NCI-H1417 (cell line): ENCODE measurements at places on chromosomes 12 and 14.

- no peak for DNase-seq
Measured at GRCh38 chr12:42704810-42705401, 115.4 kb upstream of the PRICKLE1 start.

GRCh38 chr12:120853188-120853587 lies 51.0 kb downstream of the SPPL3 start:
- DNase-seq: no peak

DNA sequence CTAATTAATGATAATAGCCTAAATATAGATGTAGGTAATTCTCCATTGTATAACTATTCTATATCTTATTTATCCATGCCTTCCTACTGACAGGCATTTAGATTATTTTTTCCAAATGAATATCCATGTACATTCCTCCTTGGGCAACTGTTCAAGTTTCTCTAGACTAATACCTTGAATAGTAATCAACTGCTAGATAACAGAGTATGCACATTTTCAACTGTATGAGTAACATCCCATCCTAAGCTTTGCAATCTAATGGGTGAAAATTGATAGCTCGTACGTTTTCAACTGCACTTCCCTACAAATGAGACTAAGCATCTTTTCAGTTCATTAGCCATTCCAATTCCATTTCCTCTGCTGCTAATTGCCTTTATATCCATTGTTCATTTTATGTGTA lies 37.0 kb downstream of the YAF2 start:
- DNase-seq: no peak

GRCh38 chr12:8127138-8127537 lies 3.7 kb downstream of the CLEC4A start:
- no peak for DNase-seq

DNA sequence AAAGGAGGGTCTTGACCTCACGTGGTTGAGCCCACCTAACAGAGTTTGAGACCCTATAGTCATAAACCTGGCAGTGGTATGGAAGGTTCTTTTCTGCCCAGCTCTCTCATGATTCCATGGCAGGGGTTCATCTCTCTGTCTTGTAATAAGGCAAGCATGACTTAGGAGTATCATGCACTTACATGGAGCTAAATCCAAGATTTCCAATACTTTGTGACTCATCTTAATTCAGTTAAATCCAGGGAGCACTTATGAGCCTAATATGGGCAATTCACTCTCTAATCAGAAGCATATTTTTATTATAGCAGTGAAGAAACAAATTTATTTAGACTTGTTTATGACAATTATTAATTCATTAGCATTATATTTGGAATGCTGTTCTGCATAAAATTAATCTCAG lies 131.8 kb upstream of the CPSF6 start:
- no peak for DNase-seq

- DNase-seq: no peak
Measured at GRCh38 chr12:44225149-44225510, 389.2 kb downstream of the TMEM117 start.
